Mesenteric fat pad (tissue), 1 donor: ENCODE measurements at places on chromosomes 16 and 17. TPM values are rescaled to one million over a fixed set of nuclear protein-coding genes. Genes with fewer than 3 reads are reported as not detected.

DNA sequence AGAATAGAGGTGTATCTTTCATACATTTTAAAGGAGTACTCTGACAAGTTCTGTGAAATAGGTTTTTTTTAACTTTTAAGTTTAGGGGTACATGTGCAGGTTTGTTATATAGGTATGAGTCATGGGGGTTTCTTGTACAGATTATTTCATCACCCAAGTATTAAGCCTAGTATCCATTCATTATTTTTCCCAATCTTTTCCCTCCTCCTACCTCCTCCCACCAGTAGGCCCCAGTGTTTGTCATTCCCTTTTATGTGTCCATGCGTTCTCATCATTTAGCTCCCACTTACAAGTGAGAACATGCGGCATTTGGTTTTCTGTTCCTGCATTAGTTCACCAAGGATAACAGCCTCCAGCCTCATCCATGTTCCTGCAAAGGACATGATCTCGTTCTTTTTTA, 175.5 kb downstream of the CYB561 start:
- no peak for DNase-seq

GRCh38 chr16:48378836-48379235, 6.4 kb downstream of the SIAH1 start:
- DNase-seq, result no peak

DNA sequence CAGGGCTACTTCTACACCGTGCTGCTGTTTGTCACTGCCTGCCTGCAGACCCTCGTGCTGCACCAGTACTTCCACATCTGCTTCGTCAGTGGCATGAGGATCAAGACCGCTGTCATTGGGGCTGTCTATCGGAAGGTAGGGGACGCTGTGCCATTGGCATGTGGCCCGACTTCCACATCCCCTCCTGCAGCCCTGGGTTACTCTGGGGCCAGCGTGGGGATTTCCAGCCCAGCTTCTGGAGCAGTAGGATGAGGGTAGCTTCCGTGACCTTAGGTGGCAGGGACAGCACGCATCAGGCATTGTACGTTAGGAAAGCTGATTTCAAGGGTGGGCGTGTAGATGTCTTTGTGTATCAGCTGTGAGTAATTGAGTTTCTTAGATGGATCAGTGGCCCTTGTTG, 96.5 kb downstream of the ABCC1 start:
- DNase-seq, result no peak

DNA sequence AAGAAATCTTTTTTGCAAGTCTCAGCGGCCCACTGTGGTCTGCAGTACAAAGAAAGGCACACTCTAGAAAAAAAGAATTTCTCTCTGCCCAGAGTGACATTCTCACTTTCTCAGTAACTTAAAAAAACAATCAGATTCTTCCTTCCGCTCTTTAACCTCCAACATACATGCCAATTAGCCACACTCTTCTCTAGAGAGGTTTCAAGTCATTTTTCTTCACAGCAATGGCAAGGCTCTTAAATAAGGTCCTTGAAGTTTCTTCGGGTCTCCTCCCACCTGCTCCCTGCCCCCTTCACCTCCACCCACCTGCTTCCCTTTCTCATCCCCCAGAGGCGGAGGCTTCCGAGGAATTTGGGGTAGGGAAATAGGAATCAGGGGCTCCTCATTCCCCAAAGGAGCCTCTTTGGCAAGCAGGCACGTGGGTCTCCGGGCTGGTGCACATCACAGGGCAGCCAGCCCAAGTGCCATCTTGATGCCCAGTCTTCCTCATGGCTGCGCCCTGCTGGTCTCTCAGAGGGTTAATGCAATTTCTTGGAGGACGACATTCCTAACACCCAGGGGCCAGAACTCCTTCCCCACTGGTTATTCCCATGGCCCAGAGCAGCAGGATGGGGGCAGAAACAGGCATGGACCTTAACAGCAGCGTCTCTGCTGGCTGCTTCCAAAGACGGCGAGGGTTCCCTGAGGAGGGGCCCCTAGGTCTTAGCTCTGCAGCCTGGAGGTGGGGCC, 855 bp upstream of the MEOX1 start:
- DNase-seq, result no peak

GRCh38 chr16:6964679-6965078, 368.0 kb upstream of the RBFOX1 start:
- DNase-seq, result no peak

DNA sequence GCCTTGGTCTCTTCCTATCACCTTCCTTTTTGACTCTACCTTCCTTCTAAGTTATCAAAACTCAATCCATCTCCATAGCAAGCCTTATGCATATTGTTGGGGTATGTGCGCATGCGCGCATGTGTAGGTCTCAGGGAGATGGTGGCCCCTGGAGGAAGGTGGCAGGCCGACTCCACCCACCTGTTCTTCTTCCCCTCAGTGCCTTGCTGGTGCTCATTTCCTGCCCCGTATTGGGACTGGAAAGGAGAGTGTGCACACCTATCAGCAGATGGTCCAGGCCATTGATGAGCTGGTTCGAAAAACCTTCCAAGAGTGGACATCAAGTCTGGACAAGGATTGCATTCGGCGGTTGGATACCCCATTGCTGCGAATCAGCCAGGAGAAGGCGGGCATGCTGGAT, 25.2 kb downstream of the DNAH2 start:
- DNase-seq, result no peak

DNA sequence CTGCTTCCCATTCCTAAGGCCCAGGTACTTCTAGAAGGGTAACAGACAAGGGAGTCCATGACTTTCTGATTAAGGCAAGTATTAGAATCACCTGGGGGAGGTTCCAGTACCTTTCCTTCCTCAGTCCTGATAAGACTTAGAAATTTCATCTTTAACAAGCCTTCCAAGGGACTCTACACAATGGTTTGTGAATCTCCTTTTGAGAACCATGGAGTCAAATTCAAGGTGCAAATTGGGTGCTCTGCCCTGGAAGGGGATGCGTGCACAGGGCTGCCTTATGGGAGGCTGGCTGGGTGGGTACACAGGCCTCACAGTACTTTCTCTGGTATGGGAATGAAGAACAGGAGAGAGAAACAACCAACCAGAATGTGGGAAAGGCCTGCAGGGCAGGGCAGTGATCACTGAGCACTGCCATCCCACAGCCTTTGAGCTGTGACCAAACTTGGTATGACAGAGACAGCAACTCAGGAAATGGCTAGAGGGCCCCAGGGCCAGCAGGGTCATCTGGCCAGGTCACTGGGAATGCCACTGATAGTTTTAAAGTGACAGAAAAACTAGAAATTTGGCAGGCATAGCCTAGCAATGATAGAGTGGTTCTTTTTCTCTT, 3.6 kb upstream of the TMIGD1 start:
- DNase-seq, result no peak

The TRPV3 gene
- total RNA-seq, result 1.2 TPM

The GSG1L2 gene
- not detected for total RNA-seq

GRCh38 chr16:88454523-88454947, 1.5 kb downstream of the ZFPM1 start:
- DNase-seq, result no peak

The KRTAP1-5 gene
- total RNA-seq, result not detected

The GNGT2 gene
- 1.5 TPM for total RNA-seq

The GPR142 gene
- not detected for total RNA-seq

DNA sequence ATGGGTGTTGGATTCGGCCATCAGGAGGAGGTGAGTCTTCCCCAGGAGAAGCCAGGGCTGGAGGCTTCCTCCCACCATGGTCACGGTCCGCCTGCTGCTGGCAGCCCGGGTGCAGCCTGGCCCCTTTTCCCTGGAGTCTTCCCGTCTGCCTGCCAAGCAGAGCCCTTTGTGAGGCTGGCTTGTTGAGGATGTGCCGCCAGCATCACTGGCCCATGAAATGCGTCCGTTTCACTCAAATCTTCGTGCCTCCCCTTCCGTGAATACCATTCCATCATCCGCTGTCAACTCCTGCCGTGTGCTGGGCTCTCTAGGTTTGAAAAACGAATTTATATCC, 9.6 kb downstream of the VPS4A start:
- DNase-seq, result peak; percentile 53

The USH1G gene
- not detected for total RNA-seq

DNA sequence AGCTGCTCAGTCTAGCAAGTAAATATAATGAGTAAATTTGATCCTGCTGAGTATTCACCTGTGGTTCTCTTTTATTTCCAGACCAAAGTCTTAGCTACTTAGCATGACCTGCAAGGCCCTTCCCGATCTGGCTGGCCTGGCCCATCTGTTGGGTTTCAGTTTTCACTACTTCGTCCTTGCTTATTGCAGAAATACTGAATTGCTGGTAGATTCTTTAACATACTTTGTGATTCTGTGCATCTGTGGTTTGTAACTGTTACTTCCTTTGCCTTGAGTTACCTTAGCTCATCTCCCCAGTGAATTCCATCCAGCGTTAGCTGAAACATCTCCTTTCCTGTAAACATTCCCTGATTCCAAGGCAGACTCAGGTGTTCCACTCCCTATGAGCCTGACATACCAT, 131.1 kb downstream of the PHKB start:
- DNase-seq, result no peak

DNA sequence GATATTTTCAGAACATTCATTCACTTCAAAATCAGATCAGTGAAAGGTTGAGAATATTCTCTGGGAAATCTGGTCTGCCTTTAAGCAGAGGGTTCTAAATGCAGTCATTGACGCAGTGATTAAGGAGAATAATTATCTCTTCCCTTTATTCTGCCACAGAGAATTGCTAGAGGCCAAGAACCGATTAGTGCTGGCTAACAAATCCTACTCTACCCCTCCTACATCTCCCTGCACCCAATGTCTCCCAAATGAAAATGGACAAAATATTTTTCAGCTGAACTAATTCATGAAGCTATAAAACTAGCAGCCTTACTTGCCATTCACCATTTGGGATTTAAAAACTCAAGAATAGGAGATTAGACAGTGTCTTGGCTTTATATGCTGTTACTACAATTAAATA, 185.5 kb upstream of the SOX9 start:
- DNase-seq, result no peak

The WNT9B gene
- total RNA-seq, result 0.74 TPM

- DNase-seq, result no peak
Measured at GRCh38 chr16:49596068-49596467, 222.5 kb downstream of the C16orf78 start.

The ADAD2 gene
- total RNA-seq, result not detected

DNA sequence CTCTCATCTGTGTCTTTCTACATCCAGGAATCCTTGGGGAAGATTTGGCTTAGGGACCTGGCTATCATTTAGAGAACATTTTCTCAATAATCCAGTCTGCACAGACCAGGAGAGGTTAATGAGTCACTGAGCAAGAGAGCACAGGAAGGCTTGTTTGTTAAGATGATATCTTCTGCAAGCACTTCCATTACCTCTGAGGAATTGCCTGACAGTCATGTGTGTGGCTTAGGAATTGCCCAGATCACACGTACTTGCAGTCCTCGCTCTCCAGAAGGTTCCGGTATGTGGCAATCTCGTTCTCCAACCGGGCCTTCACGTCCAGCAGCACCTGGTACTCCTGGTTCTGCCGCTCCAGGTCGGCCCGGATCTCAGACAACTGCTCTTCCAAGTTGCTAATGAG, 3.3 kb downstream of the KRT37 start:
- no peak for DNase-seq

DNA sequence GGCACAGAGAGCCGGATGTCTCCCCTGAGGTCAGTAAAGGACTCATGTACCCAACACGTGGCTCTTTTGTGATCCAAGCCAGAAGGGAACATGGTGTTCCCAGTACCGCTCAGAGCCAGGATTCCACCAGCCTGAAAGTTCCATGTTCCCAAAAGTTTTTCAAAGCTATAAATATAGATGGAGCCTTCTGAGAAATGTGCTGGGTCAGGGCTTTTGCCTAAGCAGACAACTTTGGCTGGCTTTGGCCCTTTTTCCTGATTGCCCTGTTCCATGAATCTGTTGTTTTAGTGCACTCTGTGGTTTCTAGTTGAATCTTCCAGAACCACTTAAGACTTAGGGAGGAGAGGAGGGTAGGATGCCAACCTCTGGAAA, 128.5 kb upstream of the HS3ST2 start:
- DNase-seq, result no peak

The VWA3A gene
- total RNA-seq, result 0.55 TPM

DNA sequence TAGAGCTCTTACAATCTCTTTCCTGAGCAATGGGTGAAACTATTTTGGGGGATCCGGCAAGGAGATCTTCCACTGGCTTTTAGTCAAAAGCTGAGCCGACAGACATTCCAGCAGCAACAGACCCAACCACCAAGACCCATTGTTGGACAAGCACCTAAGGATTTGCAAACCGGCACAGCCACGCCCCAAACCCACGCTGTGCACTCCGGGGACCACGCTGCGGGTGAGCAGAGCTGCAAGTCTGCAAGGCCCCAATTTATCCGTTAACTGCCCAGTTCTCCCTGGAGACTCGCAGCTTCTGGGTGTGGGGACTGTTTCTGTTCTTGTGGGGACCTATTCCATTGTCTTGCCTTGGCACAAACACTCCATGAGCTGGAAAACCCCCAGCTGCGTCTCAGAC, 45.9 kb downstream of the C16orf95 start:
- no peak for DNase-seq

DNA sequence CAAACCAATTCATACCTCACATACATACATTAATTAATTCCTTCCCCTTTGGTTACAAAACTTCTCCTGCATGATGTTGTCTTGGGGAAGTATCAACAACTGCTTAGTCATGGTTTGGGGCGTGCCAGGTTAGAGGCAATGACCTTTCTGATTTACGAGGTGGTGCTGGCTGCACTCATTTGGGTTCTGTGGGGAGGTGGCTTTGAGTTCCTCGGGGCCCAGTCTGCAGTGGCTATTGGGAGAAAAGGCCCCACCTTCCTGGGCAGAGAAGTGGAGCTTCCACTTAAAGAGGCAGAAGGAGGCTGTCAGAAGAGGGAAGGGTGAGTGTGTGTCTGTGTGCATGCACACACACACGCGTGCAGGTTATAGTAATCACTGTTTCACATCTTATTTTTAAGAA, 10.2 kb upstream of the ETV4 start:
- DNase-seq, result no peak

GRCh38 chr17:40112718-40113109, 9.1 kb upstream of the MSL1 start:
- DNase-seq, result peak; percentile 57

The PRR14 gene
- total RNA-seq, result 36.9 TPM

GRCh38 chr16:305916-306626, 23.1 kb downstream of the PDIA2 start:
- no peak for DNase-seq

The TPSG1 gene
- total RNA-seq, result not detected

The CCDC47 gene
- total RNA-seq, result 110 TPM

The ABCA9 gene
- total RNA-seq, result 57.5 TPM

DNA sequence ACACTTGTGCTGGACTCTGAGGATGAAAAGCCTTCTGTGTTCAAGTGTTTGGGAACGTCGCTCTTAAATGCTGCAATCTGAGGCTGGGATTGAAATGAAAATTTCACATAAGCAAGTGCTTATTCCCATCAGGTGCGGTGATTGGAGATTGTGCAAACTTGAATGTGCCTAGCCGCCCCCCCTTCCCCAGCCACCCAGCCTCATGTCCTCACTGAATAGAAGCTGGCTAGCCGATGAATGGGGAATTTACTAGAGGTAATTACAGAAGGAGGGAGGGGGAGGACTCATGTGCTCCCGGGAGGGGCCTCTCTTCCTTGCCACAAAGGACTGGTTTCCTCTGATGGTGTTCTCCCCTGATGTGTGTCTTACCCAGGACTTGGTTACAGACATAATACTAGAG, 544.8 kb upstream of the EEF2KMT start:
- no peak for DNase-seq

DNA sequence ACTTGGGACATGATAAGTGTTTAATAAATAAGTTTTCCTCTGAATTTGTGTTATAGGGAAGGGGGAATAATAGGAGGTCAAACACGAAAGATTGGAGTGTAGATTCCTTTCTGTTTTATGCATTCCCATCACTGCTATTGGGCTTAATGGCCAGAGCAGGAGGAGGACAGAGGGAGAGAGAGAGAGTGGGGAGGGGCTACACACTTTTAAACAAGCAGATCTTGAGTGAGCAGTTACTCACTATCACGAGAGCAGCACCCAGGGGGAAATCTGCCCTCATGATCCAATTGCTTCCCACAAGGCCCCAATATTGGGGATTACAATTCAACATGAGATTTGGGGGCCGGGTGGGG, 505.0 kb downstream of the GRIN2A start:
- no peak for DNase-seq
